ENCODE measurements at places on chromosomes 2 and 18.
A peak's percentile ranks its signal among the peaks of the same experiment; 100 is the strongest.

GRCh38 chr2:164220265-164220664 is 401.0 kb downstream of the GRB14 start:
- DNase-seq = no peak

DNA sequence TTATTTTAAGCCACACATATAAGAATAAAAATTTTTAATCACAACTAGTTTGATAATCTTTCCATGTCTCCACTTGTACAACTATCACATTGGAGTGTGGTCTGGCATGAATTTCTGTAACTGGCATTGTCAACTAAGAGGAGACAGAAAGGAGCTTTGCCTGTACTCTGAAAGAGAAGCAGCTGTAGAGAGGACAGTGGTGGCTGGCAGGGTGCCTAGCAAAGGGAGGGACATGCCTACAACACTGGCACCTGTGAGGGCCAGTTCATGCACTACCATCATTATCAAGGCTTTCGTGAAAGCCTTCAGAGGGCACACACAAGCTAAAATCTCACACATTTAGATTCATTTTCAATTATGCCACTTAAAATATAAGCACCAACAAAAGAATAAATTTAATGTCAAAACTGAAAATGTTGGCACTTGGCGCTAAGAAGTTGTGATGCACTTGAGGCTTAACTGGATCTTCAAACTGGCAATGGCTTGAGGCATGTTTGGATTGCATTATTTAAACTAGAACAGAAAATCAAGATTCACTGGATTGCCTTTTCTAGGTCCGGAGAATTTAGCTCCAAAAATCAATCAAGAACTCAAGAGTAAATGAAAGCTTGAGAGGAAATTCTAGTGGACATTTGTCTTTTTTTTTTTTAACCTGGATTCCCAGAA is 238.6 kb downstream of the ZNF385B start:
- no peak for DNase-seq

GRCh38 chr2:136149011-136149410 is 31.1 kb upstream of the CXCR4 start:
- no peak for DNase-seq

GRCh38 chr2:22694300-22694699 is 690.7 kb upstream of the KLHL29 start:
- no peak for DNase-seq

GRCh38 chr2:239827523-239827890 is 197.6 kb downstream of the NDUFA10 start:
- no peak for DNase-seq

DNA sequence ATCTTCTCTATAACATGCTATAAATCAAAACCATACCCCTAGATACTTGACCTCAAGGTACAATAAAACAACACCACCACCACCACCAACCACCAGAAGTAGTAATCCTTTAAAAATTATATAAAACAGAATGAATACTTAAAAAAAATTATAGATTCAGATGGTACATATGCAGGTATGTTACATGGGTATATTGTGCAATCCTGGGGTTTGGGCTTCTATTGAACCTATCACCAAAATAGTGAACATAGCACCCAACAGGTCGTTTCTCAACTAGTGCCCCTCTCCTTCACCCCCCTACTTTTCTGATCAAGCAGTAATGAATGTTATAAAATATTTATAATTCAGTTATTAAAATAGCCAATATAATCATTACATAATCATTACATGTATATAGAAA is 71.1 kb upstream of the CHN1 start:
- DNase-seq = no peak

DNA sequence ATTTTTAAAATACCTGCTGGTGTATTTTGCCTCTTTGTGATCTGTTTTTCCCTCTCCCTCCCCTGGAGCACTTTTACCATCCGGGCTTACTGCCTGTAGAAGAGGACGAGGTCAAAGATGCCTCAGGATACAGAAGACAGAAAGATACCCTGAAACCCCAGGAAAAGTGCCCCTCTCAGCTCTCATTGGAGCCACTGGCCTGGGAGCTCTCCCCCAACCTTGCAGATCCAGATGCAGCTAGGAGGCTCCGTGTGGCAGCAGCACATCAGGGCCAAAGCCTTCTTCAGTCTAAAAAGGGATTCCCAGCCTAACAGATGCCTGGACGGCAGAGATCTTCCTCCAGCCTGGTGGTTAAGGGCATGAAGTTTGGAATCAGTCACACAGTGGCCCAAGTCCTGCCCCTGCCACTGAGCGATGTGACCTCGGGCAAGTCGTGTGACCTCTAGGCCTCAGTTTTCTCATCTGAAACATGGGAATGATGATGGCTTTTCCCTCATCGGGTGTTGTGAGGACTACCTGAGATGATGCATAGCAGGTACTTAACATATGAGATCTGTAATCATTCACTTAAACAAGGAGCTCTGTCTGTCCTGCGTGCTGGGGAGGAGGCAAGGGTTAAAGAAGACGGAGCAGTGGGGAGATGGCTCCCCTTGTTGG is 239.4 kb downstream of the DYSF start:
- no peak for DNase-seq

DNA sequence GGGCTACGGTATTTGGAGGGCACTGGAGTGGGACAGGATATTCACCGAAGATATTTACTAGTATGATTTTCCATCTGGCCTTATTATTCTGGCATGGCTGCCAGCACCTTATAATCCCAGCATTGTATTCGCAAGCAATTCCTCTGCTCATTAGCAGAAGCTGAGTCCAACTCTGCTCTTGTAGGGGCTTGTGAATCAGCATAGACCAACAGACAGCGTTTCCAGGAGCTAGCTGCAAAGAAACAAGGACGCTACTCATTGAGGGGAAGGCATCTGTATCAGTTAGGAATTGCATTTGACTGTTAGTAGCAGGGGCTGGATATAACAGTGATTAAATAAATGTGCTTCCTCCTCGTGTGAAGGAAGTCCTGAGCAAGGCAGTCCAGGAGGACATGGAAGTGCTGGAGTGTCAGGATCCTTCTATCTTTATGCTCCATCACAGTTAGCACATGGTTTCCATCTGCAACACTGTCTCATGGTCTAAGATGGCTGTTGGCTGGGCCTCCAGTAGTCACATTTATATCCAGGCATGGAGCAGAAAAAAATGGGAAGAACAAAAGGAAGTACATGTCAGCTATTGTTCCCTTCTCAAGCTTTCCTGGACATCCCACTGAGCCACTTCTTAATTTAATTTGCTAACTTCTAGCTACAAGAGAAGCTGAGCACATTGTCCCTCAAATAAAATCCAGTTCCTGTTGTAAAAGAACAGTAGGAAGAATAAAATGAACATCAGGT is 214.1 kb downstream of the C1D start:
- DNase-seq = no peak

GRCh38 chr2:30956995-30957394 is 149.7 kb upstream of the CAPN13 start:
- no peak for DNase-seq

- no peak for DNase-seq
Measured at GRCh38 chr18:74869904-74870863, 272.5 kb downstream of the ZNF407 start.

DNA sequence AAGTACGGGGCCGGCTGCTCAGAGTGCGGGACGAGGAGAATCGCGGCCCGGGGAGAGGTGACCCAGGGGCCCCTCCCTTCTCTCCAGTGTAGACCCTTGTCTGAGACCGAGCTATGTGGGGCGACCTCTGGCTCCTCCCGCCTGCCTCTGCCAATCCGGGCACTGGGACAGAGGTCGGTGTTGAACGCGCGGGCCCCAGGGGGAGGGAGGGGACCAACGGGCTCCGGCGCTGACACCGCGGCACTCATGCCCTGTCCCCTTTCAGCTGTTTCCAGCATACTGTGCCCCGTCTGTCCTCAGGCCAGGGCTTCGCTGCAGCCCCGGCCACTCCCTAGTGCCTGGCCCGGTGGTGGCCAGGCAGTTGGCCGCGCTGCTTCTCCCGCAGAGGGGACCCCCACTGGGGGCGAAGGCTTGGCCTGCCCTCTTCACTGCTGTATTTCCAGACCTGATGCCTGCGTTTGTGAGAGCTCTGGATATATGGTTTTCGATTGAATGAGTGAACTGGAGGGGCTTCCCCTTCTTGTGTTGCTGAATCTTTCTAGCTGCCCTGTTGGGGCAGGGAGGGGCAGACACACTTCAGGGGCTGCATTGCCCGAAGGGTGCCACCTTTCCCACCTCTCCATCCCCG is 809 bp downstream of the DBI start:
- peak; percentile 76 for DNase-seq

DNA sequence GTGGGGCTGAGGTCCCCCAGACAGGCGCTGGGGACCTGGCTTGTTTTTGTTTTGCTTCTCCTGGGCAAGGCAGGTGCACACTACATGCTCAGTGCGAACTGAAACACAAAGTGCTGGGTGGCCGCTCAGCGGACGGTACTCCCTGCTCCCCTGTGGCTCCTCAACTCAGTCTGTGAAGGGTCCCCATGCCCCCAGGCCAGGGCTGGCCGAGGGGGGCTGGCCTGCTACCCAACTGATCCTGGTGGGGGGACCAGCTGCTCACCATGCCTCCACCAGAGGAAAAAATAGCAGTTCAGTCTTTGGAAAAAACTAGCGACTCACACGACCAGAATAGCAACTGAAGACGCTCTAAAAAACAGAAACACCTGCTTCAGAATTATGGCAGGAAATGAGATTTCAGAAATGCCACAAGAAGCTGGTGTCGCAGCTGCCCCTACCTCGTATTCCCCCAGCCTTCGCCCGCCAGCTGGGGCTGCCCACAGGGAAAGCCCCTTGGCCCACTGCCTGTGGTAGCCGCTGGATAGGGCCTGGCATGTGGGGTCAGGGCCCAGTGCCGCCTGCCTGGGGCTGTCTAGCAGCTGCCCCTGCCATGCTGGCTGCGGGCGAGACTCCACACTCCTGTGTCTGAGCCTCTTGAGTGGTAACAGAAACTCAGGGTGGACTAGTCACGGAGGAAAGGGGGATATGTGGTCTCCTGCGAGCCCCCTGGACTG is 43.7 kb downstream of the MEX3C start:
- DNase-seq = peak; percentile 58

GRCh38 chr2:103293067-103293741 is 531.4 kb downstream of the TMEM182 start:
- no peak for DNase-seq

- peak; percentile 4 for DNase-seq
Measured at GRCh38 chr18:32358075-32358474, 112.6 kb downstream of the GAREM1 start.

DNA sequence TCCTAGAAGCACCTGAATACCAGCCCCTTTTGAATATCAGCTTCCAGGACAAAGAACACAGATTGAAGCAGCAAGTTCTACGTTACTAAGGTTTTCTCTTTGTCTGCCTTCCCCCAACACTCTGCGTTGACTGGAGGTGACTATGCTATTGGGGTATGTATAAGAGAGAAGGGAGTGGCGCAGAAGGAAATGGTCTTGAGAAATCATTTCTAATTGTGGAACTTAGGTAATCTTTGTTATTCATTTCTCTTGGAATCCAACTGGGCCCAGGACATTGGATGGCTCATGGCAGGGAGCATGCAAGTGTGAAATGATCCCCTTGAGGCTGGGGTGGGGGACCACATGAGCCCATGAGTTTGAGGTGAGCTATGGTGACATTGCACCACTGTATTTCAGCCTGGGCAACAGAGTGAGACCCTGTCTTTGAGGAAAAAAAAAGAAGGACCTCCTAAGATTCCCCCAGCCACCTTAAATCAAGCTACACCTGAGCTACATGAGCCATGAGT is 29.7 kb downstream of the XDH start:
- no peak for DNase-seq

- no peak for DNase-seq
Measured at GRCh38 chr18:11489266-11489899, 120.0 kb upstream of the SLC35G4 start.

DNA sequence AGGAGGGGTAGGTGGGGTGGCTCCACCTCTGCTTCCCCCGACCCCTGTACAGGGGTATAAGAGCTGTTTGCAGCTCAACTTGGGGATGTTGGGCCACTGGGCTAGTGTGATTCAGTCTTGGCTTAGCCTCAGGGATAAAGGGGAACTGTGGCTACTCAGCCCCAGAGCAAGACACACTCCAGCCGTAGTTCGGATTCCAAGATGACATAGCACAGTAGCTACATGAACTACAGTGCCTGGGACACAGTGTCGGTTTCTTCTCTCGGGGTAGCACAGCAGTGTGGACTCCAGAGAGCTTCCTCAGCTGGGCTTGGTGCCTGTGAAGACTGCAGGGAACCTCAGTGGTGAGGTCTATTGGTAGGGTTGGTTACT is 21.1 kb downstream of the CARF start:
- no peak for DNase-seq

DNA sequence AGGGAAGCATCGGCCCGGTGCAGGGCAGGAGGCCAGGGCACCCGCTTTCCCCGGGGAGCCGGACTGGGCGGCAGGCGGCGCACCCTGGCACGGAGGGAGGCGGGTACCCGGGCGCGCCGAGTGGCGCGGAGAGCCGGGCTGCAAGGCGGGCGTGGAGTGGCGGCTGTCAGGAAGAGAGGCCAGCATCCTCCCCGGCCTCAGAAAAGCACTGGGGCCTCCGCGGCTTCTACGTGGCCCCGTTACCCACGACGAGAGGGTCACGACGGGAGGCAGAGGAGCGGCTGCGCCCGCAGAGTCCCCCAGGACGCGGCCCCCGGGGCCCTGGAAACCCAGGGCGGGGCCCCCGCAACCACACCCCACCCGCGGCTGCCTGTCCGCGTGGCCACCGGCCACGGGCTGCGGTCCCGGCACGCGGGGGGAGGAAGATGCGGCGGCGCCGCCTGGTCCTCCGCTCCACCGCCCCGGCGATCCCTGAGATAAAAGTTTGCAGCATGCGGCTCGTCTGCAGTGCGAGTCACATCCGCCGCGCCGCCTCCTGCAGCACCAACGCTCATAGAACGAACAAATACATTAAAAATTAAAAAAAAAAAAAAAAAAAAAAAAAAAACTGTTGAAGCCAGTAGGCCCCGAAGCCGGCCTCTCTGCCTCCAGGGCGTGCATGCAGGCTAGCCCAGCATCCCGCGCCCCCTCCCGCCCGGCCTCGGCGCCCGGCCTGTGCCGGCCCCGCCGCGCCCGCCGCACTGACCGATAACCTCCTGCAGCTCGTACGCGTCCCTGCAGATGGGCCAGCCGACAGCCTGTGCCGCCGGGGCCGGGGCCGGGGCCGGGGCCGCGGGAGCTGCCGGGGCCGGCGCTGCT is 683 bp downstream of the STK39 start:
- DNase-seq = peak; percentile 89

DNA sequence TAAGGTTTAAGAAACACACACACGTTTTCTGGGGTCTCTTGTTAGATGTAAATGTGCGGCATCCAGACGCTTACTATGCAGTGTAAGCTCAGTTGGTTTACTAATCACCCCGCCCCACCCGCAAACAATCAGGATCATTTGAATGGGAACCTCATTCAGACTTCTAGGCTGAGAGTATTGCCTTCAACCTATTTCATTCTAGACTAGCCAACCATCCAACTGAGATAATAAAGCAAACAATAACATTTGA is 1.3 kb upstream of the FIGN start:
- no peak for DNase-seq

GRCh38 chr2:224039770-224040440 is 819 bp upstream of the SERPINE2 start:
- DNase-seq = no peak

GRCh38 chr2:25521665-25522387 is 151.6 kb downstream of the DTNB start:
- peak; percentile 94 for DNase-seq

- no peak for DNase-seq
Measured at GRCh38 chr2:231436957-231437356, 27.3 kb downstream of the NCL start.

GRCh38 chr2:88554189-88554588 is 73.1 kb downstream of the EIF2AK3 start:
- DNase-seq = no peak

All from hematopoietic multipotent progenitor cell treated with erythropoietin and hydrocortisone succinate and interleukin-3 and kit ligand, for 4 days (in vitro differentiated cells).